DND-41 (cell line): ENCODE measurements at places on chromosomes 5 and 9.

DNA sequence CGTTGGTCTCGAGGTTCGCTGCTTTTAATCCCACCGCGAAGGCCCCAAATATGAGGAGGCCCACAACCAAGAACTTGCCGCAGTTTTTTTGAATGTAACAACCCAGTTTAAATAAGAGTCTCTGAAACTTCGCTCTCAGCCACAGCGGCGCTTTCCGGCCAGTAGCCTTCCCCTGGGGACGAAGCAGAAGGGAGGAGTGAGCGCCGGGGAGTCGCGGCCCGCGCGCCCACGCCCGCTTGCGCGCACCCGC is 10.4 kb downstream of the PTCH1 start:
- no peak for DNase-seq

DNA sequence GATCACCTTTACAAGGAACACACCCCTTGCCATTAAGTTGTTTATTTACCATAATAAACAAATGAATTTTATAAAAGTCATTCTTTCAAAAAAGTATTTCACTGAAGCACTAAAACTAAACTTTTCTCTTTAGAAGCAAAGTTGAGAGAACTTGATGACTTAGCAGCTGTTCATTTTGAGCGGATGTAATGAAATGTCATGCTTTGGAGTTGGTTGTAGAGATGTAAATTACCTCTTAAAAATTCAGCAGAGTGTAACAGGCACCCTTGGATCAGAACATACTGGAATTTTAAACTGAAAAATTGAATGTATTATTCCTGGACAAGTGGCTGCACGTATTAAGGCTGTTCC is 617.2 kb downstream of the PDE4D start:
- DNase-seq: no peak

DNA sequence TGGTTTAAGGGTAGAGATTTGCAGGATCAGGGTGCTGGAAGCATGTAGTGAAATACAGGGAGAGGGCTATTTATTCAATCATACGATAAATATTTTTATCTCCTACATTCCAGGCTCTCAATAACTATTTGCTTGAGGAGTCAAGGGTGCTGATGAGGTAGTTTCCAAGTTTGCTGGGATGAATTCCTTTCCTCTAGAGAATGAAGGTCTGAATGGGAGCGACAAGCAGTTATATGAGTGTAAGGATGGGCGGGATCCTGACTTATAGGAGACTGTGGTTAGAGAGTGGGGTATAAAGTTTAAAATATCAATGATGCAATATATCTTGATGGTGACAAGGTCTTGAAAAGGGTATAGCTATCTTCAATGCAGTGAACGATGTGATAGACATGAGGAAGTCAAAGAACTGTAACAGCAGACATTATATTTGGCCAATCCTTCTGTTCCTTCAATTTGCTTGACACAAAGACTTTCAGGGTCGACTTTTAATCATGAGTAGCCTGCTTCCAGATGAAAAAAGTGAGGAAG is 201.1 kb upstream of the HAPLN1 start:
- DNase-seq: no peak

DNA sequence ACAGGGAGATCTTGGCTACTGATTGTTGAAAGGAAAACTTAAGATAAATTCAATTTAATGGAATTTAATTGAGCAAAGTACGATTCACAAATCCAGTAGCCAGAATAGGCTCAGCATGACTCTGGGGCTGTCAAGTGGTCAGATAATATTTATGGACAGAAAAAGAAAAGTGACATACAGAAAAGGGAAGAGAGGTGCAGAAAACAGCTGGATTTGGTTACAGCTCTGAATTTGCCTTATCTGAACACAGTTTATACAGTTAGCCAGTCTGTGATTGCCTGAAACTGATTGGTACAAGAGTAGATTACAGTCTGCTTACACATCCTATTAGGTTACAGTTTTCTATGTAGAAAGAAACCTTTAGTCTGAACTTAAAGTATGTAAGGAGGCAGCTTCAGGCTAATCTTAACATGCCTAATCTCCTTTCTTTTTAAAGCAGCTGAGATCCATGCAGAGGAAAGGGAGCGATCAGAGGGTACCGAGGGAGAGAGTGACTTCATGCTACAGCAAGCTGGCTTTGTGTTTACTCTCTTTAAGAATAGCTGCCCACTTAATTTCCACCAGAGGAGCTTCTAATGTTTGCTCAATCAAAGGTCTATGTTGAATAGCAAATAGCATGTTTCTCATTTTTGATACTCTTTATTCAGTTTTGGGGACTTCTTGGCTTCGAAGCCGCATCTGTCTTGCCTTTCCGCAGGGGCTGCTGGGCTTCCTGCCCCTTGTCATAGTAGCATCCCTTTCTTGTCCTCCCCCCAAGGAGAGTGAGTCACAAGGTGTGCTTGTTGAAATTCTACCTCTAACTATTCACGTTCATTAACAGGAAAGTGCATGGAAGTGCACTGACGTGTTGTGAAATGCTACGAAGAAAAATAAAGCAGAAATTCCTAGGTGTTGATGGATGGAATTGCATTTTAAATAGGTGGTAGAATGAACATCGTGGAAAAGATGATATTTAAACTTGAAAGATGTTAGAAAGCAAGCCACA is 761.2 kb downstream of the TAF11L14 start:
- no peak for DNase-seq

DNA sequence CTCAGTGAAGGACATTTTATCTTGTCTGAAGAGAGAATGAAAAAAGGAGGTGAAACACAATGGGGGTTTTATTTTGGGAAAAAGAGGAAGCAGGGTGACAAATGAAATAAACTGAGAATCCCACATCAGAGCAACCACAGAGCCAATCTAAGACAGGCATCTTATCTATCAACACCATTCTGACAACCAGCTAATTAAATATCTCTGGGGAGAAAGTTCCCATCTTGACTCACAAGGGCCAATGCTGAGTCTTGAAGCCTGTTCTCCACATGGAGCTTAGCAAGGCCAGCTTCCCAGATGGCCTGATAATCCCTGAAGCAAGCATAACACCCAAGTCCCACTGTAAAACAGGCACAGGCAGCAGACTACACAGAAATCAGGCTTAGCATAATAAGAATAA is 30.4 kb downstream of the DPYSL3 start:
- DNase-seq: no peak

- no peak for DNase-seq
Observed at GRCh38 chr5:172855597-172856292, 21.7 kb downstream of the ERGIC1 start.
